Body of pancreas (tissue), 4 donors: ENCODE measurements at places on chromosomes 13 and 19. TPM values are rescaled to one million over a fixed set of nuclear protein-coding genes. Genes with fewer than 3 reads are reported as not detected.
A peak's percentile ranks its signal among the peaks of the same experiment; 100 is the strongest.

DNA sequence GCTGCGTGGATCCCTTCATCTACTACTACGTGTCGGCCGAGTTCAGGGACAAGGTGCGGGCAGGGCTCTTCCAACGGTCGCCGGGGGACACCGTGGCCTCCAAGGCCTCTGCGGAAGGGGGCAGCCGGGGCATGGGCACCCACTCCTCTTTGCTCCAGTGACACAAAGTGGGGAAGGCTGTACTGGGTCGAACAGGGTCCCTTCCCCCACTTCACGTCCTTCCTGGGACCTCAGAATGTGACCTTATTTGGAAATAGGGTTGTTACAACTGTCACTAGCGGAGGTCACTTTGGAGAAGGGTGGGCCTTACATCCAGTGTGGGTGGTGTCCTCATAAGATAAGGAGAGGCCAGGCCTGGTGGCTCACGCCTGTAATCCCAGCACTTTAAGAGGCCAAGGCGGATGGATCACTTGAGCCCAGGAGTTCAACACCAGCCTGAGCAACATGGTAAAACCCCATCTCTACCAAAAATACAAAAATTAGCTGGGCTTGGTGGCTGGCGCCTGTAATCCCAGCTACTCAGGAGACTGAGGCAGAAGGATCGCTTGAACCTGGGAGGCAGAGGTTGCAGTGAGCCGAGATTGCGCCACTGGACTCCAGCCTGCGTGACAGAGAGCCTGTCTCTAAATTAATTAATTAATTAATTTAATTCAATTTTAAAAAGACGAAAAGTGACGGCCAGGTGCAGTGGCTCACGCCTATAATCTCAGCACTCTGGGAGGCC is 1.8 kb downstream of the F2RL3 start:
- H3K27me3 ChIP-seq, result peaks cover 10% of the 10 kb centered on the region
- H3K27ac ChIP-seq, result no peak overlapping the region
- H3K36me3 ChIP-seq, result no peaks in the 10 kb centered on the region
- H3K4me3 ChIP-seq, result no peak overlapping the region
- DNase-seq, result no peak

The SYNGR4 gene
- total RNA-seq, result not detected

GRCh38 chr19:56261145-56261544 is 11.4 kb upstream of the EDDM13 start:
- H3K27ac ChIP-seq, result no peak overlapping the region
- no peaks in the 10 kb centered on the region for H3K27me3 ChIP-seq
- no peaks in the 10 kb centered on the region for H3K4me1 ChIP-seq
- no peak for DNase-seq
- H3K36me3 ChIP-seq, result no peaks in the 10 kb centered on the region
- no peak overlapping the region for H3K4me3 ChIP-seq

DNA sequence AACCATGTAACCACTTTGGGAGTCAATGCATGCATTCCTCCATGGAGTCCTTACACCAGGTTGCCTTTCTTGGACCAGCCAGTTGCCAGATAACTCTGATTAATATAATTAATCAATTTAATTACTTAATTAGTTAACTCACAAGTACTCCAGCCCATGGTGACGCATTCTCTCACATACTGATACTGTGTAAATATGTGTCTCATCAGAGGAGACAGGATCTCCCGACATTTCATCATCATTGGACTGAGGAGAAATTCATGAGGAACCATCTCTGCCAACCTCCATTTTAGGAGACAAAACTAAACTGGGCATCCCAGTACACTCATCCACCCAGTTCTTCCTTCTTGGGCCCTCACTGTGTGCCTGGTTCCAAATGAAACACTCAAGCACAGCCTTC is 6.5 kb upstream of the CASP14 start:
- H3K27me3 ChIP-seq, result no peaks in the 10 kb centered on the region
- H3K27ac ChIP-seq, result no peak overlapping the region
- no peaks in the 10 kb centered on the region for H3K4me1 ChIP-seq
- H3K4me3 ChIP-seq, result no peak overlapping the region

DNA sequence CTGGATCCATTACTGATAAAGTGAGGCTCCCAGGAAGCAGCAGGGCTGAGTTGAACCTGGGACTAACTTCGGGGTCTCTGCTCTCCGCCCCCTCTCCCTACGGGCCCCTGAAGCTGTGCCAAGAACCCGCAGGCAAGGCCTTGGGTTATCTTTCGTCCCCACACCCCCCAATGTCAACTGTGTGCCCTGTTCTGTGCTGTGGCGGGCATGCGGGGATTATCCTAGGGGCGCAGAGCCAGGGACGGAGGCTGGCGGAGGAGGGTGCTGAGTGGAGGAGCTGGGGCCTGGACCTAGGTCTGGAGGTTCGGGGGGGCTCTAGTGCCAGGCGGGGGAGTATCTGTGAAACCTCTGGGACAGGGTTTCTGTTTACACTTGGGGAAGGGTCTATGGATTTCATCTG is 26.4 kb downstream of the RFX1 start:
- H3K36me3 ChIP-seq, result no peaks in the 10 kb centered on the region
- H3K4me1 ChIP-seq, result no peaks in the 10 kb centered on the region
- DNase-seq, result no peak
- H3K4me3 ChIP-seq, result no peak overlapping the region
- no peak overlapping the region for H3K27ac ChIP-seq

DNA sequence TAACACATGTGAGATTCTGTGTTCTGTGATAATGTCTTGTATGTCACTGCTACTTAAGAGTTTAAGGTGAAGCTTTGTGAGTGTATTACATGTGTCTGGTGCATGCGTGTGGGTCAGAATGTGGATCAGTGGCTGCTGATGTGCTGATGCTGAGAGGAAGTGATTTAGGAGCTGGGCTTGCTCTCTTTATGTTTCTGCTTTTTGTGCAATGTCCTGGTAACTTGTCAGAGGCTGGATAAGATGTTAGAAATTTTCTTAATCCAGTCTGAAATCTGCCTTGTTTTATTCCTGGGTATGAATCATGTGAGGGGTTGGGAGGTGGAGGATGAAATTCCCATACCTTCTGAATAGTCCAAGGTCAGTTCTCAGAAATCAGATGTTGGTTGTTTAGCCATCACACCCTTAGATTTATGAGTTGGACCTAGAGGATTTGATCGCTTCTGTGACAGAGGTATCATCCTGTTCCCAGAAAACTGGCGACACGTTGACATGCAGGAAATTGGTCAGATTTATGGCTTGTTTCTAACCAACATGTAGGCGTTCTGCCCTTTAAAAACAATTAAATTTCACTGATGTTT is 24.5 kb upstream of the CXCL17 start:
- DNase-seq, result no peak
- H3K27ac ChIP-seq, result no peak overlapping the region
- no peak overlapping the region for H3K4me3 ChIP-seq
- H3K36me3 ChIP-seq, result no peaks in the 10 kb centered on the region
- H3K4me1 ChIP-seq, result peaks cover 8% of the 10 kb centered on the region

- H3K36me3 ChIP-seq, result no peaks in the 10 kb centered on the region
- no peak overlapping the region for H3K27ac ChIP-seq
- H3K4me3 ChIP-seq, result no peak overlapping the region
- peaks cover 18% of the 10 kb centered on the region for H3K27me3 ChIP-seq
- H3K4me1 ChIP-seq, result peaks cover 37% of the 10 kb centered on the region
These were observed 3.7 kb upstream of the ARHGAP45 start for GRCh38 chr19:1063030-1063908.

GRCh38 chr19:39097721-39098120 is 13.6 kb downstream of the ACP7 start:
- DNase-seq, result no peak
- H3K36me3 ChIP-seq, result no peaks in the 10 kb centered on the region
- no peaks in the 10 kb centered on the region for H3K27me3 ChIP-seq

DNA sequence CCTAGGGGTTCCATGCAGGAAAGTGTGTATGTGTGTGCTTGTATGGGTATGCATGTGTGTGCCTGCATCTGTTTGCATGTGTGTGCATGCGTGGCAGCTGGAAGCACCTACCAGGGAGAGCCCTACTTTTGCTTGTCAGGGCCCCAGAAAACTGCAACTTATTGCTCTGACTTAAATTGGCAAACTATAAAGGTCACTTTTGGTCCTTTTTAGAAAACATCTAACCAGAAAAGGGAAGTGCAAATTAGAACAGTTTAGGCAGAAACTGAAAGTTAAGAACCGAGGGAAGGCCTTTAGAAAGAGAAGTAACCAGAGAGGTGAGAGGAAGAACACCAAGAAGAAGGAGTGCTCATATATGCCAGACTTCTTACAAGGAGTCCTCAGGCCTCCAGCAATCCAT is 32.5 kb downstream of the DLEU7 start:
- no peaks in the 10 kb centered on the region for H3K27me3 ChIP-seq
- no peak overlapping the region for H3K4me3 ChIP-seq
- H3K36me3 ChIP-seq, result no peaks in the 10 kb centered on the region
- no peak for DNase-seq
- no peak overlapping the region for H3K27ac ChIP-seq

- no peaks in the 10 kb centered on the region for H3K36me3 ChIP-seq
- no peak overlapping the region for H3K27ac ChIP-seq
- H3K27me3 ChIP-seq, result no peaks in the 10 kb centered on the region
- DNase-seq, result peak; percentile 42
- H3K4me1 ChIP-seq, result peaks cover 43% of the 10 kb centered on the region
- H3K4me3 ChIP-seq, result no peak overlapping the region
These were observed 3.5 kb downstream of the COPE start for GRCh38 chr19:18915639-18916038.

The CADM4 gene
- 2.0 TPM for total RNA-seq

DNA sequence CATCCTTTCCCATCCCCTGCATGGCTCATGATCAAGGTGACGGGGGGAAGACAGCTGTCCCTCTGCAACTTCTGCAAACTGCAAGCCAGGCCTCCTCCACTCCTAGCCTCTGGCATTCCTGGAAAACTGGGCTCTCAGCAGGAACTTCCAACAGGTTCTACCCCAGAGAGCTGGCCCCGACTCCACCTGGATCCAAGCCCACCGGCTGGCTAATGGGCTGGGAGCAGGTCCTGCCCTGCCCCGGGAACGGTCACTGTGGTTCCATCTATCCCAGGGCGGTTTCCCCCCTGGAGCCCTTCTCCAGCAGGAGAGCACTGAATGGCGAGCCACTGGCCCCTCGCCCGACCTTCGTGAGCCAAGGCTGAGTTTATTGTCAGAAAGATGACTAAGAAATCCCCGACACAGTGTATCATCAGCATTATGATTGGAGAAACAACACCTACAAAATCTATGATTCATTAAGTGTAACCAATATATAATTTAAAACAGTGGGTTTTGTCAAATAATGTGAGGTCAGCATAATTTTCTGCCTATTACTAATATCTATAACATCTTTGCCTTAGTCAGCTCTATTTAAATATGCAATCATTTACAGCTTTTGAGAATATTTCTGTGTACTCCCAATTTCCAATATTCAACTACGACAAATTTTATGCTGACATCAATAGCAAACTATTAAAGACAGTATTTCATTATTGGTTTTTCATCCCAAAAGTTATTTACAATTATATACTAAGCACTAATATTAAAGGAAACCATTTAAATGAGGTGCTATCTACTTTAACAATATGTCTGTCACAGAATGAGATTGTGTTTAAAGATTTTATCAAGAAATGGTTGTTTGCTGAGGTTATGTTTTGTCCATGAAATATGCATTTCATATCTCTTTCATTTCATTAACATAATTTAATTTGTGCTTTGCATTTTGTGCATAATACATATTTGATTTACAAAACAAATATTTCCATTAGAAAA is 133.0 kb downstream of the URI1 start:
- no peak overlapping the region for H3K27ac ChIP-seq
- DNase-seq, result no peak
- H3K27me3 ChIP-seq, result peaks cover 10% of the 10 kb centered on the region
- no peaks in the 10 kb centered on the region for H3K4me1 ChIP-seq
- H3K4me3 ChIP-seq, result no peak overlapping the region

DNA sequence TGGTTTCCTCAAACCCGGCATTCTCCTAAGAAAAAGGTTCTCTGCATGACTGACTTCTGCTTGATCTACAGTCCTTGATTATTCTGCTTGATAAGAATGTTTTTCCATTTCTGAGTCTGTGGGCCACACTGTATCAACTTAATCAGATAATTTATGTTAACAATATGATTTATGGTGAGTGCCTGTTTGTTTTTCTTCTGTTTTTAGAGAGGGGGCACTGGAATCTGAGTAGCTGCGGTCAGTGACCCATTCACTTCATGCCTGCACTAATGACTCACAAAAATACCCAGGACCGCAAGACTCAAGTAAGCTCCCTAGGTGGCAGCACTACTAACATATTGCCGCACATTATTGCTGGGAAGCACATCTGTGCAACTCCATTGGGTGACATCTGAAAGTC is 542.3 kb upstream of the ATXN8OS start:
- no peaks in the 10 kb centered on the region for H3K27me3 ChIP-seq
- no peak overlapping the region for H3K4me3 ChIP-seq
- no peak overlapping the region for H3K27ac ChIP-seq

The LAIR1 gene
- 35.6 TPM for total RNA-seq

- no peak overlapping the region for H3K4me3 ChIP-seq
- DNase-seq, result no peak
- no peaks in the 10 kb centered on the region for H3K4me1 ChIP-seq
- no peak overlapping the region for H3K27ac ChIP-seq
- H3K27me3 ChIP-seq, result no peaks in the 10 kb centered on the region
These were observed 233.6 kb downstream of the POSTN start for GRCh38 chr13:37364956-37365355.

DNA sequence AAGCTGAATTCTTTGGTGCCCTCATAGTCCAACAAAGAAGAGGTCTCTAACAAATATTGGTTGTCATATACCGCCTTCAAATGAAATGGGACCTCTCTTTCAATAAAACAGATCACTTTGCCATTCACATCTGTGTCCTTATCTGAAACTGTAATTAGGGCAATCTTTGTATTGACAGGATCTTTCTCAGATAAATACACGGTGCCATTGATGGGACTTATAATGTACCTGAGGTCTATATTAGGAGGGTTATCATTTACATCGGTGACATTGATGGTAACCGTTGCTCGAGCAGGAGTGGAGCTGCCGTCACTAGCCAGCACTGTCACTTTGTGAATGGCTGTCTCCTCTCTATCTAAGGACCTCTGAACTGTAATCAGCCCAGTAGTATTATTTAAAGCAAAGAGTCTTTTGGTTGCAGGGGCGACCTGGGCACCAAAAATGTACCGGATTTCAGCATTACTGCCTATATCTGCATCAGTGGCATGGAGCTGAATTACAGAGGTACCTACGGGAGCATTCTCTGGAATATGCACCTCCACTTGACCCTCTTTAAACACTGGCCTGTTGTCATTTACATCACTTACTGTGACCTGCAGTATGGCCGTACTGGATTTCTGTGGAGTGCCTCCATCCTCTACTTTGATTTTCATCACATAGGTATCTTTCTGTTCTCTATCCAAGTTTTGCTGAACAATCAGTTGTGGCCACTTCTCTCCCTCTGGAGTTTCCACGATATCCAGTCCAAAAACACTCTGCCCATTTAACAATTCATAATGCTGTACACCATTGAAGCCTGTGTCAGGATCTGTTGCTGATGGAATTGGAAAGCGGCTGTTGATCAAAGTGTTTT is 2.8 kb downstream of the PCDH9 start:
- no peaks in the 10 kb centered on the region for H3K4me1 ChIP-seq
- DNase-seq, result no peak
- H3K4me3 ChIP-seq, result no peak overlapping the region
- H3K27ac ChIP-seq, result no peak overlapping the region
- no peaks in the 10 kb centered on the region for H3K36me3 ChIP-seq

The TEX26 gene
- not detected for total RNA-seq
